Pancreas (tissue), 10 donors: ENCODE measurements at places on chromosomes 6 and 20.

- no peak for DNase-seq
These were observed 648.0 kb upstream of the GJE1 start for GRCh38 chr6:141484711-141485110.

DNA sequence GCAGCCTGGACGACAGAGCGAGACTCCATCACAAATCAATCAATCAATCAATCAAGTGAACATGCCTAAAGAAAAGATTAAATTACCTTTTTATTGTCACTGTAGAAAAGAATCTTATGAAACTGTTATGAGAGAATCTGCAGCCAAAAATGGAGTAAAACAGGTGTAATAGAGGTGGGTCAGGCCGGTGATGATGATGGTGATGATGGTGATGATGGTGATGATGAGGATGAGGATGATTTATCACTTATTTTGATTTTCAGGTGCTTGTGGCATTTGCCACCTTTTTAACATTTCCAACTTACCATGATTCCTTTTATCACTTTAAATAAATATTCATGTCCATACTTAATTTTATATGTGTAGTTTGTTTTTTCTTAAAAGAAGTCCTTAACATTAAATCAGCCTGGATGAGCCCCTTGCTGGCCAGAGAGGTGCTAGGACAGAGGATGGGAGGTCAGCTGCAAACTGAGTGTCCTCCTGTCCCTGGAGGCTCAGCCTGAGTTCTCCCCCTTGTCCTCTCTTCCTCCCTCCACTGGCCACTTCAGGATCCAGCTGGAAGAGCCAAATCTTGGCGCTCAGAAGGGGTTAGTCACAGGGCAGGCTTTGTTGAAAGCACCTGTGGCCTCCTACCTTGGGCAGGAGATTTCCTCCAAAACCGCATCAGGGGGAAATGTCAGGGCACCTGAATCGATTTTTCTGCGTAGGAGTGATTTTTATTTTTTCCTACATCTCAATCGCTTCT, 32.6 kb downstream of the SLC2A10 start:
- DNase-seq = no peak

- no peak for DNase-seq
These were observed 773.9 kb upstream of the MMS22L start for GRCh38 chr6:98056955-98057354.

DNA sequence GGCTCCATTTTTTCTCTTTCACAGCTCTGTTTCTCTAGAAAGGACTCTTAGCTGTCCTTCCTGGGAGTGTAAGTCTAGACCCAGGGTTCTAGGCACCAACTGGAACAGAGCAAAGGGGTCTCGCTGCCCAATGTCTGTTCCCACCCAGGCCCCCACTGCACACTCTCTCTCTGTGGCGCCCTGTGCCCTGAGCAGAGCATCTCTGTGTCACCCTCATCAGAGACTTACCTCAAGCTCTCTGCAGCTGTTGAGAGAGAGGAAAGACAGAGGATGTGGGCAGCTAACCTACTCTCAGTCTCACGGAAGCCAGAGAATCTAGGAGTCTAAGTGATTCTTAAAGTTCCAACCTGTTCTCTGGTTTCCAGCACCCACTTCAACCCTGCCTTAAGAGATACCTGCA, 9.5 kb downstream of the NCR2 start:
- no peak for DNase-seq

- no peak for DNase-seq
These were observed 53.4 kb downstream of the VEGFA start for GRCh38 chr6:43823390-43823789.

DNA sequence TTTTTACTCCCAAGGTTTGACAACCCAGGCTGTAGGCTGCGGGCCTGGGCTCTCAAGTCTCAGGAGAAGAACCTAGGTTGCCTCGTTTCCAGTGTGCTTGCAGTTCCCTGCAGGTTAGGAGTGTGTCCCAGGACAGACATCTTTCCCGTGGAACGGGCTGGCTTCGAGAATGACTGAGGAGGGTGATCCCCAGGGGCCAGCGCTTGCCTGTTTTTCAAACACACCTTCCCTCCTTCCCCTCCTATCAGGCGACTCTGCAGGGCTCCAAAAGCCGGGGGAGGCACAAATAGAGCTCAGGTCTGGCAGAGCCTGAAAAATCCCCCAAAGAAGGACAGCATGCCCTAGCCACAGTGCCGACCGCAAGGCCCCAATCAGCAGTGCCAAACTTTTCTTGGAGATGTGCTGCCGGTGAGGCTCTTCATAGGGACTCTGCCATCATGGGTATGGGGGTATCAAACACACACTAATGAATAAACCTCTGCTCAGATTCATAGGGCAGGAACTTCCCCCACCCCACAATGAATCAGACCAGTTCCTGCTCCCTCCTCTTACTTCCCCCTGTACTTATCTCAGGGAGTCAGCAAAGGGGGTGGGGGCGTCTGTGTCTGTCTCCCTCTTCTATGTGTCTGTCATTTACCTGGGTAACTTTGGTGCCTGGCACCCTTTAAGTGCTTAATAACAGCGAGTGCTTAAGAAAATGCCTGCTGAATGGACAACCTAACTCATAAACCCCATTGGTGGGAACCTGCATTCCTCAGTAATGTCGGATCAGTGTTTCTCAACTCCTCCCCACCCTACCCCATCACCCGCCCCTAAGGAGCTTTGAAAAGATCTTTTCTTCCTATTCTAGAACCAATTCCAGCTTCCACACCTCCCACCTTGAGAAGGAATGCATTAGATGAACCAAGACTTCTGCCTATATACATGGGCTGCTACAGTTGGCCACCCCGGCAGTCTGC, 1.6 kb downstream of the KCNG1 start:
- no peak for DNase-seq

DNA sequence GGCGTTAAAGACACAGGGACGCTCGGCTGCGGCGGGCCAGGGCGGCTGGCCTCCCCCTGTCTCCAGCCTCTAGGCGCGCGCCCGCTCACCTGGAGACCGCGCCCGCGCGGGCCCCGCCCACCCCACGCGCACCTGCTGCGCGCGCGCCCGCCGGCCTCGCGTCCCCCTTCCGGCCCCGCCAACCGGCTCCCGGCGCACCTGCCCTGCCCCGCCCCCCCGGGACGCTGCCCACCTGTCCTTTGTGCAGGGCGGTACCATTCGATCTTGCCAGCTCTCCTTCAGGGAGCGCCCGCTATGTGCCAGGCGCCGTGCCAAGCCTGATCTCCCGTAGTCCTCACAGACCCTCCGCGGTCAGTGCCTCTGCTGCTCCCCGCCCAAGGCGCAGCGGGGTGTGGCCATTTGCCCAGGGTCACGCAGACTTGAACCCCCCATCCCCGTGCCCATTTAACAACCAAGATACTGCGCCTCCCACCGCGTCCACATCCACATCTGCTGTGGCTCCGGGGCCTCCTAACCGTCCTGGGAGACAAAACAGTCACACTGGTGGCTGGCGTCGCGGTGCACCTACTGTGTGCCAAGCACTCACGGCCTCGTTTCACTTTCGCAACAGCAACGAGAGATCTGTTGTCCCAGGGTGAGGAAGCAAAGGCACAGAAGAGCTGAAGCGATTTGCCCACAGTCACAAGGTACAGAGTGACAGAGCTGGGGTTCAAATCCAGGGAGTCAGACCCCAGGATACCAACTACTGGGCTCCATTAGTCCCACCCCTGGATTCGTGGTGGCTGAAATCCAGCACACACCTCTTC, 48.1 kb downstream of the NOL4L start:
- peak; percentile 84 for DNase-seq

GRCh38 chr20:32877507-32877906, 18.8 kb downstream of the EFCAB8 start:
- no peak for DNase-seq

GRCh38 chr20:17681726-17682102, 328 bp downstream of the RRBP1 start:
- no peak for DNase-seq

DNA sequence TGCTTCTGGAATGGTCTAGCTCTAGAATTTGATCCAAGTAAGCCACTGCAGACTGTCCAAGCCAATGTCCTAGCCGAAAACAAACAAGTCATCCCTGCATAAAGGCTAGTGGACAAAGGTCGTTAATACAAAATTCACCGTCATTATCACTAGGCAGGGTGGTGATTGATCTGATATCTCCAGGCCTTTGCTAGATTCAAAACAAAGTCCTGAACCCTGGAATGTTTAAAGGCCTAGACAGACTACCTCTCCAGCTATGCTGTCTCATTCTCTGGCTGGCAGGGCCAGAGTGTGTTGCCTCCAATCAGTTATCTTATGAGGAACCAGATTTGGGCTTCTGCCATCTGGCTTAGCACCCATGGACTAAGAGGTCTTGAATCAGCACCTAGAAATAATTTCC, 38.3 kb downstream of the MAP7 start:
- DNase-seq = no peak

- DNase-seq = peak; percentile 7
These were observed 103.1 kb downstream of the BMP2 start for GRCh38 chr20:6870559-6870958.

DNA sequence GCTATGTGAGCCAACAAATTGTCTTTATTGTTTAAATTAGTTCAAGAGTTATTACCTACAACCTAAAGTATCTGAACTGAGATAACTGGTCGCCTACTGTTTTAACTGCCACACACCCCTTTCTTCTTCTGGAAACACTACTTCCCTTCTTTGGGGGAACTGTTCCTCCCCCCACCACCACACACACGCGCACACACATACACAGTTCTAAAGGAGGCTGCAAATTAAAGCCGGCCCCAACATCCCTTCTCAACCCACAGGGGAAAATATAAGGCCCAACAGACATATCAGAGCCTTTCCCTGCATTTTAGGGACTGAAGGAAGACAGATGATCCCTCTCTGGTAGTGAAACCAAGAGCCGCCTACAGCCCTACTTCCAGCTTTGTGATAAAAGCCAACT, 348.0 kb upstream of the JARID2 start:
- no peak for DNase-seq

- DNase-seq = no peak
These were observed 81.2 kb upstream of the VSTM2L start for GRCh38 chr20:37821696-37822095.

DNA sequence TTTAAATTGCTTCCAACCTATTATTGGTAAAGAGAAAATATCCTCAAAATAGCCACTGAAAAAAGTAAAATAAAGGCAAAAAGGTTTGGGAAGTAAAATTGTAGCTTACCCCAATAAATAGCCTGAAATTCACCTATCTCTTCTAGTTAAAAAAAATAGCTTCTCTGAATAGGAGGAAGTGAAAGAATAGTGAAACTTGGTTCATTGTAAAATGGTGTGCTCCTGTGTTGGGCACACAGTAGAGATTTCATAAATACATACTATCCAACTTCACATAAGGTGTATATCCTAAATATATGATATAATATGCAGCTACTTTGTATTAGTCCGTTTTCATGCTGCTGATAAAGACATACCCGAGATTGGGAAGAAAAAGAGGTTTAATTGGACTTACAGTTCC, 45.3 kb downstream of the CDK19 start:
- no peak for DNase-seq

DNA sequence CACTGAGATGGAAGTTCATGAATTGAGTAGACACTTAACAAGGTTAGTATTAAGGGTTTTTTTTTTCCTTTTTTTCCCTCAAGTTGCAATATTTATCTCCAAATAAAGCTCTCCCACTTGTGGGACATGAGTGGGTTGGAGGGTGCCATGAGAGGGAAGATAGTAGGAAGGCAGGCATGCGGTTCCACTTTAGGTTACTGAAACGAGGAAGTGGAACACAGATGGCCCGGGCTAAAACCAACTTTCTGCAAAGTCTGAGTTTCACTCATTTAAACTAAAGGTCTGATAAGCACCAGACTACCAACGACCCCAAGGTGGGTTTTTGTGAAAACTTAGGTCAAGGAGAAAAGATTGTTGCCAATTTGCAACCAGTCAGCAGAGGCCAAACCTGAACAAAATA, 42.2 kb downstream of the TBC1D7 start:
- no peak for DNase-seq

GRCh38 chr6:7255918-7256317, 57.1 kb downstream of the SSR1 start:
- DNase-seq = no peak

DNA sequence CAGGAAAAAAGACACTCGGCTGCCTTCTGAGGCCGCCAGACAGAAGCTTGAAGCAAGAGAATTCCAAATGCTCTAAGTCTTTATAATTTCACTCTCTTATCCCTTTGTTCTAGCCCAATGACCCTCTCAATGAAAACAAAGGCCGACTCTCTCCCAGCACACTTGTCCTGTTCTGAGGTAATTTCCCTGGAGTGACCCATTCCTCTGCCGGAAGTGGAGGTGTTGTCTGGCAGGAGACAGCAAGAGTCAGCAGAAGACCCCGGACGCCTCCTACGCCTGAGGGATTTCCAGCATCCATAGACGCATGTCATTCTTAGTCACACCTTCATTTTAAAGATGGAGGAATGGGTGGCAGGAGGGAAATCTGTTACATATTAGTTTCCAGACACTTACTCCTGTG, 110.3 kb downstream of the SOD2 start:
- DNase-seq = no peak

GRCh38 chr20:46399401-46399800, 7.0 kb downstream of the ELMO2 start:
- DNase-seq = no peak

GRCh38 chr6:64290867-64291266, 655.3 kb downstream of the PHF3 start:
- DNase-seq = no peak

GRCh38 chr6:162181111-162181510, 546.5 kb downstream of the PRKN start:
- no peak for DNase-seq

GRCh38 chr6:4449409-4449808, 314.0 kb upstream of the ECI2 start:
- DNase-seq = no peak

- DNase-seq = no peak
These were observed 94.7 kb downstream of the PHF3 start for GRCh38 chr6:63730311-63730710.

- DNase-seq = no peak
These were observed 16.0 kb downstream of the BCAS4 start for GRCh38 chr20:50810842-50811241.

DNA sequence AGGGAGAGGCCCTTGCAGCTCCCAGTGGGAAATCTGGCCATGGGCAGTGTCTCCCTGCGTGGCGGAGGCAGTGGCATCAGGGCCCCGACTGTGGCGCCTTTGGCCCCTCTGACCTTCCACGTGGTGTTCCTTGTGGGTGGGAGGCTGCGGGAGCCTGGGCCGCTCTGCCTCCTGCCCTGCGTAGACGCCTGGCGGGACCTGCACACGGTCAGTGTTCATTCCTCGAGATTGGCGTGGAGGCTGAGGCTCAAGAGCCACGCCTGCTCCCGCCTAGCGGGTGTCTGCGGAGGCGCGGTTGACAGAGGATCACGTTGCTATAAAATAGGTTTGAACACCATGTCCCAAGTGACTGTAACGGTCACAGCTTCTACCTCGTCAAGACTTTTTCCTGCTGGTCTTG, 14.0 kb downstream of the COL9A3 start:
- DNase-seq = no peak
